ENCODE measurements at places on chromosomes 4 and X.

DNA sequence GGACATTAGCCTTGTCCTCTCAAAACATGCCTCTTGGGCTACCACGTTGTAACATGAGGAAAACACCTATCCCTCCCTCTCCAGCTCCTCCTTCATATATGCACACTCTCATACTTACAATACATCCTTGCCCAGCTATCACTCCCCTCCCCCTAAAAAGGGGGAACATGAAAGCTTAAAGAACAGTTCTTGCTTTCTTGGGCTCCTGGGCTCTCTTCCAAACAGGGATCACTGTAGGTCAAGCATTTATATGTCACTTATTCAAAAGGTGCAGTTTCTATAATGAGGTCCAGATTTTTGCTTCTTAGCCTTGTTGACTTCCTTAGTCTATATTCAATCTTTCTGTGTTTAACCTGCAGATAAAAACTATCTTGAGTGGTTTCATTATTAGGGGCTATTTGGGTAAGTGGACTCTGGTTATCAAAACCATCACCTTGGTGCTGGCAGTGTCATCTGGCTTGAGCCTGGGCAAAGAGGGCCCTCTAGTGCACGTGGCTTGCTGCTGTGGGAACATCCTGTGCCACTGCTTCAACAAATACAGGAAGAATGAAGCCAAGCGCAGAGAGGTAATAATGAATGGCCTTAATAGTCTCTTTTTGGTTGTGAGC is 119.4 kb downstream of the AKAP4 start:
- no peak for DNase-seq

DNA sequence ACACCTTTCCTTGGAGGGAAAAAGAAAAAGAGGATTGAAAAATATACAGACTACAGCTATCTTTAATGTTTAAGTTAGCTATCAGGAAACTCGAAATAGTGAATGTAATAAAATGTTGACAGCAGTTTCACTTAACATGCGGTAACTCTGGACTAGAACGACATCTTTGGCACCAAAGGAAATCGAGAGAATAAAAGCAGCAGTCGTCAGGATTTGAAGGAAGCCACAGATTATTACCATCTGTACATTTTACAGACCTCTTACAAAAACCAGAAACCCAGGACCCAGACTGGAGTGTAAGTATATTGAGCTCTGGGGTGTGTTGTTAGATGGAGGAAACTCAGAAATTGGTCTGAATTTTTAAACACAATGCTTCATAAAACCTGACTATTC is 51.6 kb upstream of the STOX2 start:
- no peak for DNase-seq

GRCh38 chr4:118905566-118905965 is 16.9 kb downstream of the SYNPO2 start:
- DNase-seq, result no peak

- DNase-seq, result no peak
Measured at GRCh38 chr4:26284536-26284935, 36.3 kb upstream of the RBPJ start.

GRCh38 chr4:30538794-30539193 is 181.4 kb upstream of the PCDH7 start:
- no peak for DNase-seq

DNA sequence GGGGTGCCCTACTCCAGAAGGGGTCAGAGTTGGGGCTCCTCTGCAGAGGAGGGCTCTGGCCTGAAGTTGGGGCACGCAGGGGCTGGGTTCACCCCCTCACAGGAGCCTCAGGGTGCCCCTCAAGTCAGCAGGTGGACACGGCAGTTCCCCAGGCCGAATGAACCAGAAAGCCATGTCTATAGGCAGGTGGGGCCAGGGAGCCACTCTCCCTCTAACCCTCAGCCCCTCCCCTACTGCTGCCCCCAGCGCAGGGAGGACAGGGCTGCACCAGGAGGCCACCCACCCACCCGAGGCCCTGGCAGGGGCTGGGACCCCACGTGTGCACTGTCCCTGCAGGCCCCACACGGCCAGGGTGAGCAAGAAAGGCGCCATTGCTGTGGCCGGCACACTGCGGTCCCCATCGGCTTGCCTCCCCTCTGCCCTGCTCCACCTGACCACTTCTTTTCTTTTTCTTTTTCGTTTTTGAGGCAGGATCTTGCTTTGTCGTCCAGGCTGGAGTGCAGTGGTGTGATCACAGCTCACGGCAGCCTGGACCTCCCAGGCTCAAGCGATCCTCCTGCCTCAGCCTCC is 83.8 kb downstream of the FAM53A start:
- DNase-seq, result no peak

DNA sequence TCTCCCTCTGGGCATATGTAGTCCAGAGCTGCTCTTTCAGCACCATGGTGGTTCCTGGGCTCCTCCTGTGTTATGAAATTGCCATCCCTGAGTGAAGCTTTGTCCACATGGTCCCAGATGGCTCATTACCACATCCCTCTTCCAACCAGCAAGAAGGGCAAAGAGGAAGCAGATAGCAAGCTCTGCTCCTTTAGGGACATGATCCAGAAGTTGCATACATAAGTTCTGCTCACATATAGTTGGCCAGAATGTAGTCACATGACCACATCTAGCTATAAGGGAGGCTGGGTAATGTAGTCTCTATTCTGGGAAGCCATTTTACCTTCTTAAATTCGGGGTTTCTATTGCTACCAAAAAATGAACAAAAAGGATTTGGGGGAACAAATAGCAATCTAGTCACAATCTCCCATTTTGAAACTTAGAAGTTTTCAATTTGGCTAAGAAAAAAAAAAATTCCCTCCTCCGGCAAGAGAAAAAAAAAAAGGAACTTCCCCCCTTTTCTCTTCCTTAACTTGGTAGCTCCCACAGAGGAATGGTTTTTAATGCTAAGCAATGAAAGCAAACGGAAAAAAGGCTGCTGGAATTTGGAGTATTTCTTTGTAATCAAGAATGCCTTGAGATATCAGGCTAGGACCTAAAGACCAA is 88.2 kb upstream of the USP9X start:
- no peak for DNase-seq

DNA sequence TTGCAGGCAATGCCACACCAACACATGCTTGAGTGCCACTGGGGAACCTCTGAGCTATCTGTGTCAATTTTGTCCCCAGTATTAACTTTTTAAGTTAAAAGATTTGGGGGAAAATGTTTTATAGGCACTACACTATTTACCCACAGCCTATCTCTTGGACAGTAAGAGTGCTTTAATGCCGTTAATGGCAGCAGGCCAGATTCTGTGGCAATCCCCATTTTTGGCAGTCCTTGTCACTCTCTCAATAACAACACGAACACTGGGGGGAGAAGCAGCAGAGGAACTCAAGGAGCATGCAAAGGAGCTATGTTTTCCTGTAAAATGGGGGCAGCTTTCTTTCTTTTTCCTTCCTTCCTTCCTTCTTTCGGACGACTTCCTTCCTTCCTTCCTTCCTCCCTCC is 168.6 kb downstream of the NSUN7 start:
- DNase-seq, result no peak

- DNase-seq, result no peak
Measured at GRCh38 chrX:133297284-133297683, 79.1 kb upstream of the TFDP3 start.

DNA sequence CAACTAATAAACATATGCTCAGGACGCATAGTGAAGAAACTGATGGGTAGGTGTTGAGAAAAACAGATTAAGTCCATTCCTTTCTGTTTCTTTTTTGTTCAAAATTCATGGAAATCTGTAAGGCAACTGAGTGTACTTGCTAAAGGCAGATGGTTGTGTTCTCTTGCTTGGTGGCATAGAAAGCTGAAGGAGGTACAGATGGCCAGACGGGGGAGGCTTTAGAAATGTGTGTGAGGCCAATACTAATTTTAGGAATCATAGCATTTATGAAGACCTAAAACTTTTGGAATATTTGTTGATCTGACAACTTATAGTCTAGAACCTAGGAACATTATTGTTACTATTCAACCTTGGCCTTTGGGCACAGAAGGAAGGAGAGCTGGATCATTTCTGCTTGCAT is 56.8 kb upstream of the EMCN start:
- no peak for DNase-seq

DNA sequence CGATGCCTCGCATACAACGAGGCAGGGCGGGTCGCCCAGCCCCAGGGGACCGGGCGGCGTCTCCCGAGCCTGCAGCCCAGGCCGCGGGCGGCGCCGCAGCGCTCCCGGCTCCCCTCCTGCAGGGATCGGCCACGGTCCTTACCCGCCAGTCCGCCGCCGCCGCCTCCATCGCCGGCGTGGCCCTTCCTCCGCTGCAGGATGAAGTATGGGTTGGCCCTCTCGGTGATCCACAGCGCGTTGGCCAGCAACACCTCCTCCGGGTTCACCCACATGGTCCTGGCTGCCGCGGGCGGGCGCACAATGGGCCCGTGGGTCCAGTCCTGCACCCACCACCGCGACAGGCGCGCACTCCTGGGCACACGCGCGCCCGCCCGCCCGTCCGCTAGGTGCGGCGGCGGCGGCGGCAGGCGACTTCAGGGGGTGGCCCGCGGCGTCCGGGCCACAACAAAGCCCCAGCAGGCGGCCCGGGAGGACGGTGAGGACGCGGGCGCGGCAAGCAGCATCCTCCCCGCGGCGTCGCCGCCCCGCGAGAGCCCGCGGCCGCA is 339 bp downstream of the TBC1D9 start:
- no peak for DNase-seq

- no peak for DNase-seq
Measured at GRCh38 chr4:1516881-1517480, 110.7 kb upstream of the NKX1-1 start.

DNA sequence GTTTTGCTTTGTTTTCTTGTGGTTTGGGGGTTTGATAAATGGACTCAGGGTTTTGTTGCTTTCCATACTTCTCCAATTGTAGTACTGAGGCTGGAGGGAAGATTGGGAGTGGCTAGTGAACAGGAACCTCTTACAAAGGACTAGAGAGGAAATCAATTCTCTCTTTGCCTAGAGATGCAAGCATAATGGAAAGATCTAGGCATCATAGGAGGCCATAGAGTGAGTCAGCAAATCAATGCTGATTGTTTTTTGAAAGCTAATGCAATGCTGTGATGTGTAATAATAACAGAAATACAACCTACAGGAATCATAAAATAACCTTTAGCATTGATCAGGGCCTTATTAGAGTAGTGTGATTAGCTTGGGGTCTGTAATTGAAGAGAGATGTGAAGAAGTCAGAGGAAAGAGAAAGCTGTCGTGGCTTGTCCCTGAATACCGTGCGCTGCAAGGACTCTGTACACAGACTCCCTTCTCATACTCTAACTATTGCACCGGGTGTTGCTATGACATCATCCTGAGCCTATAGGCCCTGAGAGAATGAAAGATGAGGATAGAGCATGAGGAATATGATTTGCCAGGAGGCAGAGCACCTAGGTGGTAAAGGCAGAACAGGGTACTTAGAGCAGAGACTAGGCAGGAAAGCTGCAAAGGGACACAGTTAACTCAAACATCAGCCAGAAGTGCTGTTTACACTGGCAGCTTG is 29.3 kb upstream of the GPR101 start:
- DNase-seq, result no peak

DNA sequence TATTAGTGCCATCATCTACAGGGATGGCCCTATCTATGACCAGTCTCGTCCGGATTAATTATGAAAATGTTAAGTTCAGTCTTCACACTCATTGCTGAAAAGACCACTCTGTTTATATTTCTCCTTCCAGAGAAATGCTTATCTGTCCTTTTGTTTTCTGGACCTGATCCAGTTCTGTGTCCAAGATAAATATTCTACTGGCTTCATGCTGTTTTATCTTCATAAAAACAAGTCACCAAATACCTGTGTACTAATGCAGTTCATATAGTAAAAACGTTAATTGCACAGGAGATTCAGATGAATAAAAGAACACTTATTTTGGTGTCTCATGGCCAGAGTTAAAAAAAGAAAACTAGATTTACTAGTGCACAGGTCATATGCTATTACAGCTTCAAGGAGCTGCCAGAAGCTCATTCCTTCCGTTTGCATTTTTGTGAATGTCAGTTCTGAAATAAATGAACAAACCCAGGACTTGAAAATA is 17.3 kb downstream of the FNIP2 start:
- DNase-seq, result no peak

- DNase-seq, result no peak
Measured at GRCh38 chrX:10423716-10424115, 196.7 kb downstream of the MID1 start.

GRCh38 chr4:169485791-169486742 is 126.3 kb downstream of the NEK1 start:
- no peak for DNase-seq

- no peak for DNase-seq
Measured at GRCh38 chrX:39043838-39044550, 242.7 kb downstream of the MID1IP1 start.

DNA sequence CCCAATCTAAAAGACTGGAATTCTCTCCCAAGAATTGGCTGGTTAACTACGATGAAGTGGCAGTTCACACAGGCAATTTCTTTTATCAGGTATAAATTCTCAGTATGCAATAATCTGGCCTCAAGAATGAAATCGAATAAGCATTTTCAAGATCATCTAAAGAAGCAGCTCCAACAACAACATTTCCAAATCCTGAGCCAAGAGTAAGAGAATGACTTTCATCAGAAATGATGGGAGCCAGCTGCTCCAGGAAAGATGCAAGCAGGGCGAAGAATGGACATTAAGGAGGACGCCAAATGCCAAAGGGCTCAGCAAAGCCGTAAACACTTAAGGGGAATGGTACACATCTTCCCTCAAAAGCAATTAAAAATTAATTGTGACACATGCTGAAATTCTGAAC is 12.0 kb downstream of the ADAMTS3 start:
- no peak for DNase-seq

GRCh38 chrX:16476009-16476408 is 173.9 kb upstream of the S100G start:
- DNase-seq, result no peak

GRCh38 chr4:160026721-160027120 is 923.8 kb downstream of the RAPGEF2 start:
- no peak for DNase-seq

DNA sequence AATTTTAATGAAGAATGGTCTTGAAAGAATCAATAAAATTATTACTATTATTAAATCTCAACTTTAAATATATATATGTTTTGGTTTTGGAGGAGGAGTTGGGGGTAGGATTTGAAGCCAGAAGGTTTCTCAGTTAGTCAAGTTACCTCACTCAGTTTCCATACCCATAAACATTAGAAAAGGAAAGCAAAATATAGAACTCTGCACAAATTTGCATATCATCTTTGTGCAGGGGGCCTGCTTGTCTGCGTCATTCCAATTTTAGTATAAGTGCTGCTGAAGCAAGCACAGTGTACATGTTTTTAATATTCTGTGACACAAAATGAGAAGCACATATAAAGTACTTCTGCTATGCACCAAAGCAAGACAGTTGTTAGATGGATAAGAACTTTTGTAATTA is 47.5 kb upstream of the SCRG1 start:
- DNase-seq, result no peak

- no peak for DNase-seq
Measured at GRCh38 chrX:19799319-19800182, 87.8 kb downstream of the SH3KBP1 start.

Measured in stimulated activated CD8-positive, alpha-beta memory T cell treated with anti-CD3 and anti-CD28 coated beads, Interleukin-4, amount 100 ng/mL, for 24 hours (primary cell).